ENCODE measurements at places on chromosomes 12 and 14.

DNA sequence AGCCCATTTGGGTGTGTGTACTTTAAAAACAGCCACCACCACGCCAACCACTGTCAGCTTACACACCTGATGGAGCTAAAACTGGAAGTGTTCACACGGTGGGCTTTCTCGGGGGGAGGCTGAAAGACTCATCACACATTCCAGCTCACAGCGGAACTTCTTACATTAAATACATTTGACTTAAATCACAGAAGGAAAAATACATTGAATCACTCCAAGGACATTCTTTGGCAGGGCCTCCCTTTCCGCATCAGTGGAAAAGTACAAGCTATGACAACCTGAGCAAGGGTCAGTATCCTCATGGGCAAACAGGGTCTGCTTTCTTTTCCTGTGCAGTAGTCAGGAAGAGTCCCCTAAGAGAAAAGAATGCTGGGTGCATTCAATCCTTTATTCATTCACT, 31.0 kb upstream of the TC2N start:
- DNase-seq, result no peak

DNA sequence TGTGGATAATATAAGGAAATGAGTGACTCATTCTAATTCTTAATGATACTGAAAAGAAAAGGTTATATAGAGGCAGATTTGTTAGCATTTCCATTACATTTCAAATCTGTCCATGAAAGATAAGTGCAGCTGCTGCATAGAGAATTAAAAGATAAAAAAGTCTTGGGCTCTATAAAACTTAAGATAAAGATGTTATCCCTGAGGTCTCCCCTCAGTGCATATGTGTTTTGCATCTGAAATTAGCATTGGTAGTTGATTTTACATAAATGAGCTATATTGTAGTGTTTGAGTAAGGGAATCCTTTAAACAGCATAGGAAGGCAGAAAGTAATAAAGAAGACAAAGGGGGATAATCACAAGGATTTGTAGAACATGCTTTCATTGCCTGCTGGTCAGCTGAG, 206.2 kb downstream of the FSCB start:
- no peak for DNase-seq

DNA sequence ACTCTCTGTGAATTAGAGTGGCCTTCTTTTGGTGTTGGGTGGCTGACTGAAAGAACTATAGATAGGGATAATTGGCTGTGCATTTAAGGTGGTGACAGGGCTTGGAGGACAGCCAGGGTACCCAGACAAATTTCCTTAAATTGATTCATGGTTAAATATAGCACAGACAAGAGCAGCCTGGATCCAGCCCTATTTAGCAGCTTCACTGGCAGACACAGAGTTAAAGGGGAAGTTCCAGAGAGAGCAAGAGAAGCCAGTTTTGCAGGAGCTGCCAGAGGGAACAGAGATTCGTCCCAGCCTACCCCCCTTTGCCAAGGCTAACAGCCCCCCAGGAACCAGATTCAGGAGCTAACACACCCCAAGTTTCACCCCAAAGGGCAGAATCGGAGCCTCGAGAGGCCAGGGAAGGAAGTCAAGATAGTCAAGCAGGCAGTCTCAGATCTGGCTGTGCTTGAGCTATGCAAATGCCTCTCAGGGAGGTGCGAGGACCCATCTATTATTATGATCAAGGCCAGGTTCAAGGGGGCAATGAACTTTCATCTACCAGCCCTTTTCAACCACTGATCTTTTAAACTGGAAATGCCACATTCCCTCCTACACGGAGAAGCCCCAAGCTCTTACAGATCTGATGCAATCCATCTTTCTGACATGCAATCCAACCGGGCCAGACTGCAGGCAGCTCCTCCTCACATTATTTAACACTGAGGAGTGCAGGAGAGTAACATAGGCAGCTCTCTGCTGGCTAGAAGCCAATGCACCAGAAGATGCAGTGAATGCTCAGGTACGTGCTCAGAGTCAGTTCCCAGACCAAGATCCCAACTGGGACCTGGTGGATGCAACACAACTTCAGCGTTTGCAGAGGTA, 58.2 kb downstream of the DHRS2 start:
- no peak for DNase-seq

DNA sequence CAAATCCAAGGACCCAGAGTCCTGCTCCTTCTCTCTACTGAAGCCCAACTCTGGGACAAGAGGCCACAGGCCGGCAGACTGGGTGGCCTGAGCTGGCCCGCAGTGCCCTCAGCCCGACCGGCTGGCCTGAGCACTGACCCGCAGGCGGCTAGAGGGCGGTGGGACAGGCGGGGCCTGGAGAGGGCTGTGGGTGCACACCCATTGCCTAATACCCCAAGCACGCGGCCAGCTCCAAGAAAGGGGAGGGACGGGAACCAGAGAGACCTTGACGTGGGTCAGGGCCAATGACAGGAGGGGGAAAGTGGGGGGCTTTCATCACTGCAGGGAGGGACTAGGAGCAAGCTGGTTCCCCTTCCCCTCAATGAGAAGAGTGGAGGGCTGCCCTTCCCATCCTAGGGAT, 2.0 kb upstream of the WNT10B start:
- no peak for DNase-seq

GRCh38 chr12:12620730-12621315, 9.1 kb downstream of the CREBL2 start:
- DNase-seq, result no peak

DNA sequence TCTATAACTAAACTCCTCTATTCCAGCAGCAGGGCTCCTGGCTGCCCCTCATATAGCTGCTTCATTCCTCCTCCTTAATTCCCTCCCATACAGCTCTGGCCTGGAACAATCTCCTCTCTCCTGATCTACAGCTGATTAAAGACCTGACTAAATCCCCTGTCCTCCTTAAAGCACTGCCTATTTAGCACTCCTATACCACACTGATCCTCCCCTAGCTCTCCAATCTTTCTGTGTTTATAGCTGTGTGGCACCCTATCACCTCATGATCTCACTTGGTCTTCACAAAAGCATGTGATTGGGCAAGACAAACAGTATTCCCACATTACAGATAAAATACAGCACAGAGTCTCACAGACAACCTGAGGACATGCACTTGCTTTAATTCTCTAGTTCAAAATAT, 17.4 kb downstream of the FMNL3 start:
- DNase-seq, result no peak

DNA sequence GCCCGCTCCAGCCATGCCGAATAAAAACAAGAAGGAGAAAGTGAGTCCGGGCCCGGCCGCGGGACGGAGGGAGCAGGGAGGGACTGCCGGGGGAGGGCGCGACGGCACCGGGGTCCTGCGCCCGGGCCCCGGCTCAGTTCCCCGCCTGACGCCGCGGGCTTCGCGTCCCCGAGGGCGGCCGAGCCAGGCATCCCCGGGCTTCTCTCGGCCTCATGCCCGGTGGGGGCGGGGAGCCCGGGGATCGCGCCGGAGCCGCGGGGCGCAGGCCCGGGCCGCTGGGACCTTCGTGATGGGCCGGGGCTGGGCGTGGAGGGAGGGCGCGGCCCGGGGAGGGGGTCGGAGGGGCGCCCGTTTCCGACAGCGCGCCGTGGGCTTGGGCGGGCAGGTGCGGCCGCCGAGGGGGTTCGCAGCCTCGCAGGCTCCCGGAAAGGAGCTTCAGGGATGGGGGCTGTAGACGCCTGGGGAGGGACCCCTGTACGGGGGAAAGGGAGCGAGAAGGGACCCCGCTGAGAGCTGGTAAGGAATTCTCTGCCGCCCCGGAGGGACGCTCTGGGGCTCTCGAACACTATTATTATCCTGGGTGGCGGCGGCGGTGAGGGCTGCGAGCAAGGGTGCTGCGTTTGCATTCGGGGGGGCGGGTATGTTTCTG, 496 bp downstream of the PPP2R5C start:
- no peak for DNase-seq
